ENCODE measurements at places on chromosomes 11 and 22.

DNA sequence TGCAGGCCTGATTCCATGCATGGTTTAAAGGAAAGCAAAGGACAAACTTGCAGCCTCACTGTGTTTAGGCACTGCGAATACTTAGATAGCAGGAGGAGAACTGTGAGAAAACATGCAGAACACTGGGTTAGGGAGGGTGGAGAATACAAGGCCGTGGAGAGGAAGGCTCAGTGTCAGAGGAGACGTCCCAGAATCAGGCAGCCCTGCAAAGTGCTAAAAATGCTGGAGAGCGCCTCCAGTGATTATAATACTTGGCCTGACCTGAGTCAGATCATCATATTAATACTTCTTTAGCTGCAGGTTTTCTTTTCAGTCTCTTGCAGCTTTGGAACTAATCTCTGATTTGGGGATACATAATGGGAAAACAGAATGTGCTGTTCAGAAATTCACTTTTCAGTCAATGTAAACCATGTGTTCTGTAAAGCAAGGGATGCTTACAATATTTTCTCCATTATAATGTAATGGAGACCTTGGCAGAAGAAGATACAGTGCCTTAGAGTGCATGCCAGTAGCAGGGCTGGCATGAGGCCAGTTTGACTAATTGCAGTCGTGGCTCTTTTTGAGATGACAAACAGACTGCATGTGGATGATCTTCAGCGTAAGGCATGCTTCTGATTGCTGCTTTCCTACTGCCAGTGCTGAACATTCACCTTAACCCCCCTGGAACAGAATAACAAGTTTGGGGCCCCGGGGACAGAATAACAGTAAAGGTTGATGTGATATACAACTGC is 16.8 kb downstream of the EXT2 start:
- ATAC-seq, result peak; percentile 91

DNA sequence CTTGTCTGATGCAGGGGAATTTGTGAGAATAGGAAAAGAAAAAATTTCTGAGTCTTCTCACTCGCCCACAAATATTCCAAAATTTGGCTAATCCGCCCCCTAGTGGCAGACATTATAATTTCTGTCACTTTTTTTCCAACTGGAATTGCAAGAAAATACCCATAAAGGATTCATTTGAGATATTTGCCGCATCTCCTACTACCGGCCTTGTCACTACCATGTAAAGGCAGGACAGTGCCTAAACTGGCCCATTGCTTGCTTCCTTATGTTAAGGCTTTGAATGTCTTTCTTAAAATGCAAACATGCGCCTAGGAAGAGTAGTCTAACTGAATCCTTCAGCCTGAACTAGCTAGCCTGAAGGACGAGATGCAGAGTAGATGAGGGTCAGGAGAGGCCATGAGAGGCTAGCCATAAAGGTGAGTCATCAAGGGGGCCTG is 9.3 kb upstream of the CEP295 start:
- ATAC-seq, result peak; percentile 73

DNA sequence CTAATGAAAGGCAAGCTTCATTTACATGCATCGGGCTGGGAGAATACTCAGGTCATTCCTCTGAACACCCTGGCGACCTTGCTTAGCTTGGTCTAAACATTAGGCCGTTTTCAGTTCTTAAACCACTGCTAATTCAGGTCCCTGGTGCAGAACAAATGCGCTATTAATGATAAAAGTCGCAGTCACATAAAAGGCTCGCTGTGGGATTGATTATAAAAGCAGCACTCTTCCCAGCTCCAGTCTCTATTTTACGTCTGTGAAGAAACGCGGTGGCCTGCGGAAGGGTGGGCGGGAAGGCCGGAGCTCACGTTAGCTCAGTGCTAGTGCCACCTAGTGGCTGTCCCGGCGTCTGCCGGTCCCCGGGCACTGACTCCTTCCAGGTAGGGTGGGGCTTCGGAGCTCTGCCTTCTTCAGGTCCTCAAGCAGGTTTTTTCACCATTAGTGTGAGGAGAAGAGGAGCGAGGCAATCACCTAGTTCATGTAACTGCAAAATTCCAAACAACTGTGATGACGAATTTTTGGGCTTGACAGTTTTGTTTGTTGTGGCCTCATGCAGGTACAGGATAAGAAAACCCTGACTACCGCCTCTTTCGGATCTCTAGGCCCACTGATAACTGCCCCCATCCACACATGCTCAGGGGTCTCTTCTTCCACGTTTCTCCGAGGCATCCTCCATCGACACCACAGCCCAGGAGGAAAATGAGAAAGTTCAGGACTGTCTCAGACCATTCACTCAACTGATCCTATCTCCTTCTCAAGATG is 66.5 kb upstream of the CLMP start:
- ATAC-seq, result peak; percentile 98

DNA sequence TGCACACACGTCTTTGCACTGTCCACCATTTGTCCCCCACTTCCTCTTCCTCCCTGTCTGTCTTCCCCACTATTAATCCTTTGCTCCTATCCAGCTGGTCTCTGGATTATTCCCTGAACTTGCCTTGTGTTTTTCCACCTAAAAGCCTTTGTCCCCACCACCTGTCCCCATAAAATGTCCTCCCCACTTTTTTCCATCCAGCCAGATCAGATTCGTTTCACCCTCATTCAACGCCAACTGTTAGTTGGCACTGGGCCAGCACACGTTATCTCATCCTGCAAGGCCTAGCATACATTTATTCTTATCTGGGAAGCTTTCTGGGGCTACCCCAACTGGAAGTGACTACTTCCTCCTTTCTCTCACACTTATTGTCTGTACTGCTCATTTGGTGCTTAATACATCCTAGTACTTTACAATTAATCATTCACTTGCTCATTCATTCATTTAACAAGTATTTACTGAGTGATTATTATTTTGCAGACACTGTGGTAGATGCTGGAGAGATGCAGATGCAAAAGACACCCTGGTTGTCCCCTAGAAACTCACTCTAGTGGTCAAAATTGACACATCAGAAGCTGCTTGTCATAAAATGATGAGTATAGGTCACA is 96.2 kb downstream of the RASSF10 start:
- ATAC-seq, result no peak

- ATAC-seq, result no peak
Observed at GRCh38 chr11:58919561-58919960, 19.7 kb upstream of the GLYATL1 start.

- no peak for ATAC-seq
Observed at GRCh38 chr11:5151713-5152153, 2.8 kb downstream of the OR52A1 start.

- no peak for ATAC-seq
Observed at GRCh38 chr22:20577045-20577444, 69.6 kb downstream of the MED15 start.

DNA sequence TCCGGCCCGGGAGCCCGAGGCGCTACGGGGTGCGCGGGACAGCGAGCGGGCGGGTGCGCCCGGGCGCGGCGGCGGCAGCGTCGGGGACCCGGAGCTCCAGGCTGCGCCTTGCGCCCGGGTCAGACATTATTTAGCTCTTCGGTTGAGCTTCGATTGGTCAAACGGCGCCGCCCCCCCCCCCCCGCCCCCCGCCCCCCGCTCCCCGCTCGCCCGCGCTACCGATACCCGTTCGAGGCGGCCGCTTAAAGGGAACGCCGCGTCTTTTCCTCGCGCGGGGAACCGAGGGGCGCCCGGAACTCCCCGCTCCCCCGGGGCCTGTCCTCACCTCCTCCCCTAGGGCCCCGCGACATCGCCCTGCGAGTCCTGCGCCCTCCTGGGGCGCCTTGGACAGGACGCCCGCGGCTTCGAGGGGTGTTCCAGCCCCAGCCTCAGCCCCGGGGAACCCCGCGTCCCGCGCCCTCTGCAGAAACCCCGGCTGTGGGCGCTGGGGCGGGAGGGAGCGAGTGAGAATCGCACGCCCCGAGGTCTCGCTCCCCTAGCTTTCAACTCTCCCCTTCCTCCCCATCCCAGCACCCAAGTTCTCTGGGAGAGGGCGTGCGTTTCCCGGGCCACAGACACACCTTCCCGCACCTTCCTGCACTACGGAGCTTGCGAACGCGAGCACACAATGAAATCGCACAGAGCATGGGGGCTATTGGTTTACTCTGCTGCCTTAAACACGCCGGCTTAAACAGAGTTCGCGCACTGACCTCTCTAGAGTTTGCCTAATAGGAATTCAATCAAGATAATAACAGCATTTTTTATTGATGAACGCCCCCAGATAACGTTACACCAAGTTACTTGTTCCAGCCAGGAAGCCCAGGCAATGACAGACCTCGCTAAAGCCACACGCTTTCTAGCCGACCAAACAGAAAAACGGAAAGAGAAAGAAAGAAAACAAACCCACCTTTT is at the start of gene BDNF:
Gene BDNF, minus strand, starts transcription at position 105 of the 951 bp plus-strand sequence. CDS start 41,891 bp downstream, outside the sequence.
- peak; percentile 66 for ATAC-seq

DNA sequence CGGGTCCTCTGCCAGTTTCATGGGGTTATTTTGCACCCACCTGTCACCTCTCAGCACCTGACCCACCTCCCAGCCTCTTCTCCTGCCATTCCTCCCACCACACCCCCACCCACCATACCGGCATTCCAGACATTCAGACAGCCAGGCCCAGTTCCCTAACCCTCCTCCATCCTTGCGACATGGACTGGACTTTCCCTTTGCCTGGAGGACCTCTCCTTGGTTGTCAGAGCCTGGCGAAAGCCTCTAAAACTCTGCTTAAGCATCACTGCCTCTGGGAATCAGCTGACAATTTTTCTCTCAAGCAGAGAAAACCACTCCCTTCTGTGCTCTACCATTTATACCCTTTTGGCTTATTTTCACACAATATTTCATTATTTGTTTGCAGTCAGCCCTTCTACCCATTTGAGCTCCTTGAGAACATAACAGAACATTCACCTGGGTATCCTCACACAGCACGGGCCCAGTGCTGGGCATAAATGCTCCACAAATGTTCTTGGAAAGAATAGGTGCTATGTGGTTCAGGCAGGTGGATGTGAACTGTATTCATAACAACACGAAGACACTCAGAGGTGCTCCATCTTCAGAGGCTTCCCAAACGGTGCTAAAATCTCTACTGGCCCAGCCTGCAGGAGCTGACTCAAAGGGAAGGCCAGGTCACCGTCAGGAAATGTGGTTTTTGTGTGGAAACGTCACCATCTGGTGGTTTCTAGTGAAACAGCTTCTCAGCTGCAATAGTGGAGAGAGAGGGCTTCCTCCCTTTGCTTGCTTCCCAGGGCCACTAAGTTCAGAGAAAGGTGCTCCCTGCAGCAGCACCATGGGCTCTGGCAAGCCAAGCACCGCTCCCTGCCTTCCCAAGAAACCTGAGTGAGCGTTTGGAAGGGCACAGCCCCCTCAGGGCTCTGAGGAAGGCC is 10.4 kb downstream of the SPATA19 start:
- peak; percentile 49 for ATAC-seq

GRCh38 chr11:72618803-72619202 is 55.4 kb downstream of the PDE2A start:
- no peak for ATAC-seq

DNA sequence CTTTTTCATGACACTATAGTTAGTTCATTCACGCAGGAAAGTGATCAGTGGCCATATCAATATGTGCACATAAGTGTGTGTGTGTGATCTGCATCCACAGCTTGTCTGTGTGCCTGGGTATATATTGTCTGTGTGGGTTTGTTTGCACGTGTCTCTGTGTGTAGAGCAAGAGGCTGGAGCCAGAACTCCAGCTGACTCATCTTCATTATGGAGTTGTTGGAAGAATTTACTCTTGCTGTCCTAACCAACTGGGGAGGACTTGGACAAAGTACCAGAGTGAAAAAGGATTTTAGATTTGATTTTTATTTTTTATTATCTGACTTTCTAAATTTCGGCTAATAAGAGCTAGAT is 63.9 kb downstream of the TP53I11 start:
- peak; percentile 89 for ATAC-seq

DNA sequence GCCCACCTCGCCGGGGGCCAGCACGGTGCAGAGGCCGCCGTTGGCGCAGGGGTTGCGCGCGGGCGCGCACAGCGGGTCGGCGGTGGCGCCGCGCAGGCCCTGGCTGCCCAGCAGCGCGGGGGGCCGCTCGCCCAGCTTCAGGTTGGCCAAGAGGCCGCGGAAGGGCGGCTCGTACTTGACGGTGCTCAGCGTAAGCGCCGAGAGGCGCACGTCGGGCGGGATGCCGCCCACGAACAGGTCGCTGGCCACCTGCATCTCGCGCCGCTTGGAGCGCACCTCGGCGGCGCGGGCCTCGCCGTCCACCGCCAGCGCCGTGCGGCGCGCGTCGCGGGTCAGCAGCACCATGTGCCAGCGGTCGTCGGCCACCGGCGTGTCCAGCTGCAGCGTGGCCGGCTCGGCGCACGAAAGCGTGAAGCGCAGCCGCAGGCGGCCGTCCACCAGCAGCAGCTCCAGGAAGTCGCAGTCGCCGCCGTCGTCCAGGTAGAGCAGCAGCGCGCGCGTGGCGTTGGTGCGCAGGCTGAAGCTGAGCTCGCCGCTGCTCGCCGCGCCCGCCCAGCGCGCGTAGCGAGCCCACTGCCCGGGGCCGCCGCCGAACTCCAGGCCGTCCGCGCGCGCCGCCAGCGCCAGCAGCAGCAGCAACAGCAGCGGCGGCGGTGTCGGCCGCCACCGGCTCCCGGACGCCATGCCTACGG is 9.8 kb downstream of the NRXN2 start:
- ATAC-seq, result no peak
